ENCODE measurements at places on chromosomes 3 and 15.
A peak's percentile ranks its signal among the peaks of the same experiment; 100 is the strongest.

DNA sequence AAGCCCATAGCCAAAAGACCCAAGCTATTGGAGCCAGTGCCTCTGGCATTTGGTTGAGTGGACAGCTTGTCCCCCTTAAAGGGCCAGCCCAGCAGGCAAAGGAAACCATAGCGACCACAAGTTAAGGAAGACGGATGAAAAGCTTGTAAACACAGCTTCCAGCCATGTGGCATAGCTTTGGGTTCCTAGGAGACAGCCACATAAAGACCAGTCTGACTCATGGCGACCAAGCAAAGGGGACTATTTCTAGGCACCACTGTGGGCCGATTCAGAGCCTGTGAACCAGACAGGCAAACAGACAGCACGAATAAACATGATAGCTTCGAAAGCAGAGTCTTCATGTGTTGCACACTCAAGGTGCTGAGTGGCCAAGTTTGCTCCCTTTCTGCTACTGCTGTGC lies 30.5 kb upstream of the SRGAP3 start:
- no peak for DNase-seq

GRCh38 chr15:50880651-50881114 lies 27.8 kb upstream of the AP4E1 start:
- DNase-seq, result no peak

DNA sequence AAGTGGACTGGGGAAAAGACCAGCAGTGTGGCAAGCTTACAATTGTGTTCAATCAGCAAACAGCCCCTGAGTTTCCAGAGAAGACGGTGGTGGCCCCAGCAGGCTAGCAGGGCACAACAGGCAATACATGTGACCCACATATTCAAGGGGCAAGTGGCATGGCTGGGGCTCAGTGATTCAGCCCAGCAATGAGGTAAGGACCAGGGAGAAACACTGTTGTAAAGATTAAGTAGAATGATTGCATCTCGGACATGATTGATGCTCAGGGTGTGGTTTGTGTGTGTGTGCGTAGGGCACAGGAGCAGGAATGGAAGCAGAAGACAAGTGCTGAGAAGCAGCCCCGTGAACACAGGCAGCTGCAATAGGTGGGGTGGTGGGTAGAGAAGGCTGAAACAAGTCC lies 37.9 kb downstream of the KLHL6 start:
- no peak for DNase-seq

DNA sequence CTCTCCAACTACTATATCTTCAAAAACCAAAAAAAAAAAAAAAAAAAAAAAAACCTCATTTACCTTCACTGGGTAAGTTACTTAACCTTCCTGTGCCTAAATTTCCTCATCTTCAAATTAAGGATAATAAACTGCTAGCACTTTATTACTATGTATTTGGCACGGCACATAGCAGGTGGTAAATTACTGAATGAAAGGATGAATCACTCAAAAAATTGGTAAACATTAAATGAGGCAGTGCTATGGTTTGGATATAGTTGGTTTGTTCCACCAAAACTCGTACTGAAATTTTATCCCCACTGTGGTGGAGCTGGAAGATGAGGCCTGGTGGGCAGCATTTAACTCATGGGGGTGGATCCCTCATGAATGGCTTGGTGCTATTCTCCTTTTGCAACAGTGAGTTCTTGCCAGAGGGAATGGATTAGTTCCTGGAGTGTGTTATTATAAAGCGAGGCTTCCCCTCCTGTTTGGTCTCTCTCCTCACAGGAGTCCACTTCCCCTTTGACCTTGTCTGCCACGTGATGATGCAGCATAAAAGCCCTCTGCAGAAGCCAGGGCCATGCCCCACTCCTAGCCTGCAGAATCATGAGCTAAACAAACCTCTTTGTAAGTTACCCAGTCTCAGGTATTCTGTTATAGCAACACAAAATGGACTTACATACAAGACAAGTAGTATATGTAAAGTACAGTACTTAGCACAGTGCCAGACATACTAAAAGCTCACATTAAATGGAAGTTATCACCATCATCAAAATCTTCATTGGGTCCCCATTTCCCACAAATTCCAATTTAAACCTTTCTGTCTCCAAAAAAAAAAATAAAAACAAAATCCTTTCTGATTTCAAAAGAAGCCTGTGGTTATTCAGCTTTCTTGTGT lies 20.6 kb downstream of the DCUN1D1 start:
- no peak for DNase-seq

DNA sequence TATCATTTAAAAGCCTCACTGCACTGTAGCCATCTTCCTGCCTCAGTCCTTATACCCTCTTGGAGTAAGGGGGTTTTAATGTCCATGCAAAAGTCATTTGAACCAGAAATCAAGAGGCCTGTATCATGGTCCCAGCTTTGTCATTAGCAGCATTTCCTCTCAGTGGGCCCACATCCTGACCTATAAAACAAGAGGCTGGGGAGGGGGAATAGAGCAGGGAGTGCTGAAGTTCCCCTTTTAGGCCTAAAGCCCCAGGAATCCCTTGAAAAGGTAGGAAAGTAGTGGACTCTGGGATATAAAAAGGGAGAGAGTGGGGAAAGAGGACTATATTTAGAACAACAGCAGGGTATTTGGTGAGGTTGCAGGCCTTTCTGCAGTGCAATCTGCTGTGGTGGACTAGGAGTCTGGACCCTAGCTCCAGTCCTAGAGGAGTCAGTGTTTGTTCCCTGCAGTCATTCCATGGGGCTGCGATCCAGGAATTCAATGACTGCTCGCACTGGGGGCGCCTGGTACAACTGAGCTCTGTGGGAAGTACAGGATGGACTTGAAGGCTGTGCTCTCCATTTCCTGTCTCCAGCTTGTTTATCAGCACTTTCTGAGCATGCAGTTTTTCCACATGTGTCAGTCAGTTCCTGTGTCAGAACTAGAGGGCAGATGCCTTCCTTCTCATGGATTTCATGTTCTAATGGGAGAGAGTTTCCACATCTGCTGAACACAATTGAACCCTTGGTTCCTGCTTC lies 46.8 kb downstream of the PDHB start:
- DNase-seq, result no peak

- no peak for DNase-seq
Observed at GRCh38 chr3:81395739-81396513, 365.5 kb downstream of the GBE1 start.

DNA sequence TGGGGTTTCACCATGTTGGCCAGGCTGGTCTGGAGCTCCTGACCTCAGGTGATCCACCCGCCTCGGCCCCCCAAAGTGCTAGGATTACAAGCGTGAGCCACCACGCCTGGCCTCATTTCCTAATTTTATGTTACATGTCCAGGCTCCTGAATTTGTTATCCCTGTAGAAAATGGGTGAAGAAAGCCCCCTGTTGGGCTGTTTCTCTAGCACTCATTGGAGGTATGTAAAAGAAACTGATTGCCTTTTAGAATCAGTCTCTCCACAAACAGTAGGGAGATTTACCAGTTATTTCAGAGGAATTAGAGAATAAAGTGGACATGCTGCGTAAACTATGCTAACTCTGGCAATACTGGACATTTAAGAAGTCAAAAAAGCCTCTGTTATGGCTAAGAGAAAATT lies 364.1 kb upstream of the TBL1XR1 start:
- DNase-seq, result no peak

- DNase-seq, result no peak
Observed at GRCh38 chr3:163071713-163072112, 1575.1 kb downstream of the OTOL1 start.

DNA sequence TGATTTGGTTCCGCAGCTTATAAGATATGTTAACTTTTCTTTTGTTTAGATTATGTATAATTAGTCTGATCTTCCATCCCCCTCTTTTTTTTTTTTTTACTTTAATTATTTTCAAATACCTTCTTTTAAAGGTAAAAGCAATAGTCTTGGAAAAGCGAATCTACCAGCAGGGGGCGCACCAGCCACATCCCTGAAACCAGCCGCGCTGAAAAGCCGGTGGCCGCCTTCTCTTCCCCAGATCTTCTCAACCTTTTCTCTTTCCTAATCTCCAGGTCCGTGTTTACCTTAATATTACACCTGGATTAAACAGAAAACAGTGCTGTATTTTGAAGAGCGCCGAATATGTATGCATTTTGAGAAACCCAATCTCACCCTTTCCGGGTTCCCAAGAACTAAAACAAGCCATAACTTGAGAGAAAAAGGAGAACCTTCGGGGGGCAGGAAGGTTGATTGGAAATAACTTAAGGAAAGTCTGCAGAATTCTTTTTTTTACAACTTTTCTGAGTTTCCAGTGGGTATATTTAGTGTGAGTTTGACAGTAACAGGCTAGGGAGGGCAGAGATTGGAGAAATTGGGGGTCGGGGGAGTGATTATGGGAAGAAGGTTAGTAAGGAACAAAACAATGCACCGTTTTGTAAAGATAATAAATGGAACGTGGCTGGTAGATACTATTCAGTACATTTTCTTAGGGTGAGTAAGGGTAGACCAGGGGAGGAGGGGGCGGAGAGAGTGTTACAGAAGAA lies 2.0 kb upstream of the SOX2 start:
- DNase-seq, result peak; percentile 46

DNA sequence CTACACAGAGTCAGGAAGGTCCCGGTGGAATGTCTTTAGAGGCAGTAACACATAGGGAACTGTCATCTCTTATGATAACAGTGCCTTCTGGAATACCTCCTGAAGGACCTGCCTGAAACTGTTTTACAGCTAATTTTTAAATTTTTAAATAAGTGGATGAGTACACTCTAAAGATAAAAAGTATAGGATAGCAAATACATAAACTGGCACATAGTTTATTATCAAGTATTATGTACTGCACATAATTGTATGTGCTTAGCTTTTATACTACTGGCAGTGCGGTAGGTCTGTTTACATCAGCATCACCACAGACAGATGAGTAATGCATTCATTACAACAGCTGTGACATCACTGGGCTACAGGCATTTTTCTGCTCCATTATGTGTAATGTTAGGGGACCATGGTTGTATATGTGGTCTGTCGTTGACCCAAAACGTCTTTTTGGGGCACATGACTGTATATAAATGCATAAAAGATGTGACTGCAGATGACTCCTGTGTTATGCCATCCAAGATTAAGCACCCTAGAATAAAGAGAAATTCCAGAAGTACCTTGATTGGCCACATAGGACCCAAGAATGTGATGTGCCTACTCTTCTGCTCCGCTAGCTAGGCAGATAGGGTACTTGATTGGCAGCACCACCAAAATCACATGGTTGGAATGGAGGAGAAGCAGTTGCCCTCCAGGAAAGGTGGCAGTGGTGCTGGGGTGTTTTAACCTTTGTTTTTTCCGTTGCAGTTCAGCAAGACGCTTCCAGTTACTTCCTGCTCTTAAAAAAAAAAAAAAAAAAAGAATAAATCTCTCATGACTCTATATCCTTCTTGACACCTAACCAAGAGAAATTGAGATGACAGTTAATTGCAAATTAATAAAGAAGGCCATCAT lies 3.3 kb downstream of the VPS8 start:
- DNase-seq, result no peak

GRCh38 chr3:12456441-12456840 lies 27.8 kb upstream of the TSEN2 start:
- DNase-seq, result no peak

DNA sequence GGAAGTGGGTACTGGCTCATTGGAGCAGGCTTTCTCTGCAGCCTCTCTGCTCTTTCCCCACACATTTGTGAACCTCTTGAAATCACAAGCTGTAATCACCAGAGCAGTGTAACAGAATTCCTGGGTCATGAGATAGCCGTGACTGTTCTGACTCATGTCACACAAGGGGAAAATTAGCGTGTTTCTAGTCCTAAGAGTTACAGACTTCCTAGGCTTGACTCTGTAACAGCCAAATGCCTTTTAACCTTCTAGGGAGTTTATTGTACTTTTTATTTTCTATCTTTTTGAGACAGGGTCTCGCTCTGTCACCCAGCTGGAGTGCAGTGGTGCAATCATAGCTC lies 54.7 kb upstream of the TRAK1 start:
- DNase-seq, result no peak

GRCh38 chr3:45592830-45593707 lies 1.5 kb upstream of the LIMD1 start:
- peak; percentile 78 for DNase-seq

DNA sequence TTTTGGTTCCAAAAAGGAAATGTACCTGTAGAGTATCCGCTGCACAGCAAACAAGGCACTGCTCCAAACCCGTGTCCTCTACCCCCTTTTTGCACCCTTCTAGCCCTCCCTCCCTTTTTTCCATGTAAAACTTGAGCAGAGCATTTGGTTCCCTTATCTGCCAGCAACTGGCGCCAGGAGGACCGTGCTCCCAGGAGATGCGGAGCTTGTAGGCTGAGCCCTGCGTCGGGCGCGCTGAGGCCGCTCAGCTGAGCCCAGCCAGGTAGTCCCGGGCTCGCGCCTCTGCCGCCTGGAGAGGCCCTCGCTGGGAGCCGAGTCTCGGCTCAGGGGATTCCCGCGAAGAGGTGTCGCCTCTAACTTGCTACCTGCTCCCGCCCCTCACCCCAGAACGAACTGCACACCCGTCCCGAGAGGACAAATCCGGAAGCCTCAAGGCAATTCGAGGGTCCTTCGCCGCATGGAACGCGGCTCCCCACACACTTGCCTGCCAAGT lies 575 bp downstream of the TRPM7 start:
- peak; percentile 80 for DNase-seq

DNA sequence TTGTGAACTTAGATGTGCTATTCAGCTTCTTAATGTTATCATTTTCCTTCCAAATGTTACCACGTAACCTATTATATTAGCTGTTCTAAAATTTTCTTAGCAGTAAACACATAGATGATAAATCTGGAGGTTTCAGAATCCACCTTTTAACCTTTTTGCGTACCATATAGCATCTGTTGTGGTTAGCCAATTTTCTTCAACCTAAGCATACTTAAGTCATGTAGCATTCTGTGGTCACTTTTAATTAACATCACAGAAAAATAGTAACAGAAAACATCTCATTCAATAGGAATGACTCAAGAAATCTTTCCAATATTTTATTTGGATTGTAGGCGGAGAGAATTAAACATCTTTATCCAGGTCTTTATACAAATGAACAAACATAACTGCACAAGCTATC lies 1465.3 kb upstream of the GBE1 start:
- no peak for DNase-seq

DNA sequence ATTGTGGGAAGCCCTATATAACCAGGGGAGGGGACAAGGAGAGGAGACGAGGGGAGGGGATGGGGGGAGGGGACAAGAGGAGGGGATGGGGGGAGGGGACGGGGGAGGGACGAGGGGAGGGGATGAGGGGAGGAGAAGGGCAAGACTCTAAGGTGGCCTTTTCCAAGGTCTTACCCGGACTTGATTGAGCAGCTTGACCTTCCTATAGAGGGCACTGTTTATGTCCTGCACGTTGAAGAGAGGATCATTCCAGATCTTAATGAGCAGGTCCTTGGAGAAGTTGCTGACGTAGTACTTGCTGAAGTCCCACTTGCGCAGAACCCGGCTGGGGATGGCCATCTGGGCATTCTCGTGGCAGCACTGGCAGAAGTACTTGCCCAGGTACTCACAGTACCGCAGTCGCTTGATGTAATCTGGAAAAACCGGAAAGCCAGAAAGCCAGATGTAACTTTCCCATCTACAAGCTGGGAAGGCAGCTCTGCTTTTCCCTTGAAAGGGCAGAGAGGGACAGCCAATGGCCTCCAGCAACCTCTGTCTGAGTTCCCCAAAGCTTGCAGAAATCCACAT lies 55.7 kb downstream of the RUBCN start:
- no peak for DNase-seq

GRCh38 chr3:31227131-31227562 lies 305.6 kb upstream of the STT3B start:
- DNase-seq, result peak; percentile 74

GRCh38 chr3:19267040-19267439 lies 118.7 kb downstream of the KCNH8 start:
- DNase-seq, result no peak

GRCh38 chr3:111848778-111849177 lies 10.3 kb upstream of the PHLDB2 start:
- no peak for DNase-seq
